ENCODE measurements at places on chromosomes 1 and 21.

DNA sequence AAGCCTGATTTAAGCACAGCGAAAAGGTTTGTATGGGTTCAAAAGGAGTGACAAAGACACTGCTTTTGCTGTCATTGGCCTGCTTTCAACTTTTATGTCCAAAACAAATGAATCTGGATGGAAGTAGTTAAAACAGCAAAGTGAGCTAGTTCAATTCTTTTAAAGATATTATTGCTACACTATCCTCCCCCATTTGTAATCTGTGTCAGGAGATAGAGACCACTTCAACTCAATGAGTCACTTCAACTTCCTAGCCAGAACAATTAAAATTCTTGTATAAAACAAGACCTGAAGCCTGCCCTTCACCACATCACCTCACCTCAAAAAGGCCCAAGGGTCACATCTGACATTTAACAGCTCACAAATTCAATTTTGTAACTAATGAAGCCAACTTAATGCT, 364.1 kb upstream of the LYPLAL1 start:
- DNase-seq, result no peak

GRCh38 chr1:54973205-54973921, 7.1 kb upstream of the TMEM61 start:
- DNase-seq, result no peak

DNA sequence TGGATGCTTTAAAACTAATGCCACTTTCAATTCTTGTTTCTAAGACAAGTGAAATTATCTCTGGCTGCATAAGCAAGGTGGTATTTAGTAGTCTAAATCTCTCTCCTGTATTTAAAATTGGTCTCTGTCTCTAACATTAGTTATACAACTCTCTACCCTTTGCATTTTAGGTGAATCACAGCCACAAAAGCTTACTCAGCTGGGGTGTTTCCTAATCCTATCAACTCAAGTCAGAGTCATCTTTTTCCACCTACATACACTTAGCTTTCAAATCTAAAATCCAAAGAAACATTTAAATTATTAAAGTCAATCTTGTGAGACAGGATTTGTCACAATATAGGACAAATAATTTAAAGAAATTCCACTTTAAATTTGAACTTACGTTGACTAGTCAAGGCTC, 255.1 kb upstream of the CXADR start:
- DNase-seq, result no peak

GRCh38 chr1:113917400-113918082, 11.6 kb upstream of the HIPK1 start:
- DNase-seq, result no peak

DNA sequence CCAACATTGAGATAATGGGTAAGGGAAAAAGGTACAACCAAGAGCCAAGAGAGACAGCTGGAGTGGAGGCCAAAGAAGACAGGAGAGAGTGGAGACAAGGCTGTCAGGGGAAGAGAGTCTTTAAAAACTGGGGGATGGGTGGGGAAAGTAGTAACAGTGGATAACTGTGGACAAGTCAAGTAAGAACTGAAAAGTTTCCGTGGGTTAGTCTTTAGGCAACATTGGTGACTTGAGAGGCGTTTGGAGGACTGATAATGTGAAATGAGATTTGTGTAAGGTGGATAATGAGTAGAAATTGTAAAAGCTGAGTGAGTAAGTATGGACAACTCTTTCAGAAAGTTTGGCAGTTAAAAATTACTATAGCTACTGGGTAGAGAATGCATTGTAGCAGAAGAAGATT, 10.4 kb downstream of the PPP2R5A start:
- no peak for DNase-seq

Measured in activated naive CD4-positive, alpha-beta T cell (primary cell).